DMS79 (cell line): ENCODE measurements at places on chromosomes 3 and 15.

- no peak for DNase-seq
Observed at GRCh38 chr3:48739617-48739954, 22.6 kb upstream of the IP6K2 start.

DNA sequence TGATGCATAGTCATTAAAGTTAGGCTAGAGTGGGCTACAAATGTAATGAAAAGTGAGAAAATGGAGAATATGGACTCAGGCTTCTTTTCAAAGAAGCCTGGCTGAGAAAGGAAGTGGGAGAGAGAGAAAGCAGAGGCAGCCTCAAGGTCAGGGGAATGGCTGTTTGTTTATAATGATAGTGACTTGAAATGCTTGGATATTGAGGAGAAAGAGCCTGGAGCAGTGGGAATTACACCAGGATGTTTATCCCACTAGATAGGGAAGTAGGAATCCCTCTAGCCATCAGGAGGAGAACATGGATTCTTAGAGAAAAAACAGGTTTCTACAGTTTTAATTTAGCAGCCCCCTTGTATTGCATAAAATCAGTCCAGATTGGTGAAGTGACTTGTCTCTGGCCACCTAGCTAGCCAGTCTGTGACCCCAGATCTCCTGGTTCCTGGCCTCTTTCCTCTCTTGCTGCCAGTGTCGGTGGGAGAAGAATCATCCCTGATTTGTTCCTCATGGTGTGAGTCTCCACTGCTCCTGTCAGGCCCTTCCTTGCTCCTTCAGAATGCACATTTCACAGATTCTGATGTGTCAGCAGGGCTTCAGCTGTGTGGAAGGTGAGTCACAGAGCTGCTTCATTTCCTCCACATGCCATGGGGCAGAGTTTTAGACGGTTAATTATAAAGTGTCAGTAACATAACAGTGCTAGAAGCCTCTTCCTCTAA, 32.9 kb downstream of the SEMA6D start:
- no peak for DNase-seq

DNA sequence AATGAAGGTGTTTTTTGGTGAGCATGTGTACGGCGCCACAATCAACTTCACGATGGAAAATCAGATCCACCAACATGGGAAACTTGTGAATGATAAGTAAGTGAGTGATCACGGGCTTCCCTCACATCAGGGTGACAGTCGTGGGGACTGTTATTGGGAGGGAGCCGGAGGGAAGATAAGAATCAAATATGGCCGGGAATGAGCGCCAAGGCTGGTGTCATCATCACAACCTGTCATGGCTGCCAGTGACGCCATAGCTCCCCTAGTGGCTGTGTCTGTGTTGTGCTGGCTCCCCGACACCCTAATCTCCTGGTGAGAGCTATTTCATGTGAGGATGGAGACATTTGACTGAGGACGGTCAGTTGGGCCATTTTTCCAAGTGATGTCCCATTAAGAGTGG, 168.5 kb downstream of the SV2B start:
- no peak for DNase-seq

DNA sequence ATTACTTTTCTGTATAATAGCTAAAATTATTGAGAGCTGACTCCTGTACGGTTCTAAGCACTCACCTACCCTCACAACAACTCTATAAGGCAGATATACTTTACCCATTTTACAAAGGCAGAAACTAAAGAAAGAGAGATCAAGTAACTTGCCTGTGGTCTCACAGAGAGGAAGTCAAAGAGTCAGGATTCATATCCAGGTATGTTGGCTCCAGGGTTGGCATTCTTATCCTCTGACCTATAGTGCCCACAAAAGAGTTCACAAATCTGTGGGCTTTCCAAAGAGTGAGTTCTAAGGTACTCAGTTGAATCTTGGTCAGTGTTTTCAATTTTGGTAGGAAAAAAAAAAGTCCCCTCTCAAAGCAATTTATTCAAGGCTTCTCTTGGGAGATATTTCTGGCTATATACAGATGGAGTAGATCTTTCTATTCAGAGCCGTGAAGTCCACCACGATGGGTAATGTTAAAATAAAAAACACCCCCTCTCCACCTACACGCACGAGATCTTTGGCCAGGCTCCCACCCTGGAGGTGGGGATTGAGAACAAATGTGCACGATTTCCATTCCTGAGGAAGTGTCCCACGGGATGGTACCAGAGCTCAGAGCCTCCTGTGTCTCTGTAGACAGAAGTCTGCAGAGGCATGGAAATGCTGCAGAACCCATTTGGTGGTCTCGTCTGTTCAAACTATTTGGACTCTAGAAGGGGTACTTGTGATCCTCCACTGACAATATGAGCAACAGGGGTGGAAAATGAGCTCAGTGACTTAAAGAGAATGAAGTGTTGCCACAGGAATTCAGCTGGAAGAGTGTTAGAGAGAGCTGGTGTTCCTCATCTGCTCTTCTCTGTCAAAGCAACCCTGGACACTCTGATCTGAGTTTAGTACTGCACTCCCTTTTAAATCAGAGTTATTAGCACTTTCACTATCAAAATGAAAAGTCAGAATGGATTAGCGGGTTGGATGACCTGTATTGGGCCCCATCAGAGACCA, 212.1 kb upstream of the EIF1B start:
- no peak for DNase-seq
